ENCODE measurements at places on chromosomes 2 and 18.

DNA sequence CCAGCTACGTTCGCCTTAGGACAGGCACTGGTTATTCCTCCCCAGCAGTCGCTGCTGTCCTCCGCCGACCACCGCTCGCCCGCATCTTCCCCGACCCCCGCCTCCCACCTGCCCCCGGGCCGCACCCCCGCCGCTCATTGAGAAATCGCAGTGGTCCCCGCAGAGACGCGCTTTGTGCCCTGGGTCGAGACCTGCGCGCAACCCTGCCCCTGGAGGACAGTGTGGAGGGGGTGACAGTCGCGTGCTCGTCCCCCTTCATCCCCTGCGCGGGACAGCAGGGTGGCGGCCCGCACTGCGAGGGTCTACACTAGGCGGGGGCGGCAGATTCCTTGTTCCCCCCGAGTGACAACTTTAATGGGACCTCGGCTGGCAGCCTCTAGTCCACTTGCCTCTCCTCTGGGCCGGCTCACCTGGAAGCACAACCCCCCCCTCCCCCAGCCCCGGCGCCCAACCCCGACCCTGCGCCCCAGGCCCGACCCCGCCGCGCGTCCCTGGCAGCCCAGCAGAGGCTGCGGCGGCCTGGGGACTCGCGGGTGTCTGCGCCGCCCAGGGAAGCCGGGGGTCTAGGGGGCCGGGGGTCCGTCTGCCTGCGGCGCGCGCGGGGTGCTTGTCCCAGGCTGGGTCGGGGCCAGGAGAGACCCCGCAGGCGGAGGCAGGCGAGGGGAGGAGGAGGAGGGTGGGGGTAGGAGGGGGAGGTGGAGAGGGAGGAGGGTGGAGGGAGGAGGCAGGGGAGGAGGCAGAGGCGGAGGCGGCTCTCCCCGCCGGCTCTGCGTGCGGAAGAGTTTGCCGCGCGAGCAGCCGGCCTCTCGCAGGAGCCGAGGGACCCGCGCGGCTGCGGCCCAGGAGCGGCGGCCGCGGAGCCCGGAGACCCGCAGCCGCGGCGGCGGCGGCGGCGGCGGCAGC, at the start of gene NPAS2:
NPAS2 (plus strand) TSS at position 770 of the 903 bp plus-strand sequence. CDS start 84,616 bp downstream, outside the sequence.
- DNase-seq: no peak

DNA sequence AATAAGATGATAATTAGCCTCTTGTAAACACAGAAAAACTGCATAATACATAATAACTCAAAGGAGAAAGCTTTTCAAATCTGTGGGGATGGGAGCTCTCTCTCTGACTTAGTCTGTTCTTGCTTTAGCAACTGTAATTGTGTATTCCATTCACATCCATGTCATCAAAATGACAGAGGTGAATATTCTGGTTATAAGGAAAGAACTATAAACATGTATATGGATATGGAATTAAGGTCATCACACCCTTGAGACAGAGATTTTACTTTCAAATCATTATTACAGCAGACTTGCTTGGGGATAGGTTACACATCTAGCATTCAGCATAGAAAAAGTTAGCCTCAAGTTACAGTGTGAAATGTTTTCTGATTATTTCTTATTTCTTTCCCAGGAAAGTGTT, 497.7 kb downstream of the LRP1B start:
- DNase-seq: no peak

DNA sequence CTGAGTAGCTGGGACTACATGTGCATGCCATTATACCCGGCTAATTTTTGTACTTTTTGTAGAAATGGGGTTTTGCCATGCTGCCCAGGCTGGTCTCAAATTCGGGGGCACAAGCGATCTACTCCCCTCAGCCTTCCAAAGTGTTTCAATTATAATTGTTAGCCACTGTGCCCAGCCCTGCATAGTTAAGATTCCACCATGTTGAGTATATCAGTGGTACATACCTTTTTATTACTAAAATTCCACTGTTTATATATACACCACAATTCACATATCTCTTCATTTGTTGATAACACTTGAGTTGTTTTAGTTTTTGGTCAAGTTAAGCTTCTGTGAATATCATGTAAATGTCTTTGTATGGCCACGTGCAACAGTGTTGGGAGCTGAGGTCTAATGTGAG, 12.8 kb upstream of the FMNL2 start:
- no peak for DNase-seq

DNA sequence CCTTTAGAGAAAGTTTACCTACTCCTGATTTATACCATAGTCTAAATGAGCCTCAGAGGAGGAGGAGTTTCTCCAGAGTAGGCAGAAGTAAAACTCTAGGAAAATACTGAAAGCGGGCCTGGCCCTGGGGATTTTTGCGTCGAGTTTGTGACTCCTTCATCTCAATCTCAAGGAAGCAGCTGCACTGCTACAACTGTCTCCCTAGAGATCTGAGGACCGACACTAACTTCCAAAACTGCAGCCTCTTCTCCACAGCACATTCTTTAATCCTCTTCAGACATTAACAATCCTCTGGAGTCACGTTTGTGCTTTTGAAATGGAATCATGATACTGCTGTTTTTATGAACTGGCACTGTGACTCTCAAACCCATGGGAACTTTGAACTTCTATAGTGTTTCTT, 281.4 kb downstream of the KCNS3 start:
- no peak for DNase-seq

GRCh38 chr2:18149660-18150246, 271.3 kb downstream of the KCNS3 start:
- no peak for DNase-seq

GRCh38 chr2:184890311-184890710, 292.0 kb downstream of the ZNF804A start:
- no peak for DNase-seq

DNA sequence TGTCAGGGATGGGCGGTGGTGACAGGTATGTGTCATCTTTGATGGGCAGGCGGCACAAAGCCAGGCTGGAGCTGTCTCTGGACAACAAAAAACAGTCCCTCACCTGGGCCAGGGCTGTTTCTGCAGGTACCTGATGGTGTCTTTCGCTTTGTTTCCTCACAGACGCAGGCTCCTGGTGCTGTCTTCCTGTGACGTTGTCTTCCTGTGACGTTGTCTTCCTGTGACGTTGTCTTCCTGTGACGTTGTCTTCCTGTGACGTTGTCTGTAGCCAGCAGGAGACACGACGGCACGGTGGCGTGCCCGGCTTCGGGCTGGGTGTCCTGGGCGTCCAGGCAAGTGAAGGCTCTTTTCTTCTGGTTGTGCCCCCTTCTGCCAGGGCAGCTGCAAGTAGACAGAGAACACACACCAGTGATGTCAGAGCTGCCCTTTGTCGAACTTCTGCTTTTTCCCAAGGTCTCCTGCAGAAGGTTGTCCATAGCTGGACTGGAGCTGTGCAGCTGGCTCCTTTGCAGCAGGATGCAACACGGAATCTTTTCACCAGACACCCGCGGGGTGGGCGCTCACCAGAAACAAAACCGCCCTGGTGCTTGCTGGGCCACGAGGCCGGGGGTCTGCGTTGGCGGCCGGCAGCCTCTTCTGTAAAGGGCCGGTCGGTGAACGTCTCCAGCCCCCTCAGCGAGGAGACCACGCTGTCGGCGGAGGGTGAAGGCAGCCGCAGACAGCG, 21.1 kb downstream of the GPR35 start:
- no peak for DNase-seq

Data from activated naive CD4-positive, alpha-beta T cell (primary cell).